Muscle of arm (tissue), 14 donors: ENCODE measurements at places on chromosomes 2 and 18.
A peak's percentile ranks its signal among the peaks of the same experiment; 100 is the strongest.

DNA sequence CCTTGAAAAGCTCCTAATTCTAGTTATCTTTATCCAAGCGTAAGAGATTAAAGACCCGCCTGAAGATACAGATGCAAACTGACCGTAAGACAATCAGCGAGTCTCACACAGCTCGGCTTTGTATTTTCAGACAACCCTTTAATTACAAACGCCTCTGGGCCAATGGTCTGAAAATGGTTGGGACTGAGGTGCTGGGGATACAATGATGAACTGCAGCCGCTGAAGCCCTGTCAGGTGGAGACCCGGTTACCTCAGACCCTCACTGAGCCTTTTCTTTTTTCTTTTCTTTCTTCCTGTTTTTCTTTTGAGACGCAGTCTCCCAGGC, 715 bp upstream of the CFAP36 start:
- DNase-seq: peak; percentile 4

- DNase-seq: no peak
Observed at GRCh38 chr2:5562426-5562825, 129.8 kb upstream of the SOX11 start.

- DNase-seq: no peak
Observed at GRCh38 chr2:63408530-63408929, 179.7 kb downstream of the WDPCP start.

DNA sequence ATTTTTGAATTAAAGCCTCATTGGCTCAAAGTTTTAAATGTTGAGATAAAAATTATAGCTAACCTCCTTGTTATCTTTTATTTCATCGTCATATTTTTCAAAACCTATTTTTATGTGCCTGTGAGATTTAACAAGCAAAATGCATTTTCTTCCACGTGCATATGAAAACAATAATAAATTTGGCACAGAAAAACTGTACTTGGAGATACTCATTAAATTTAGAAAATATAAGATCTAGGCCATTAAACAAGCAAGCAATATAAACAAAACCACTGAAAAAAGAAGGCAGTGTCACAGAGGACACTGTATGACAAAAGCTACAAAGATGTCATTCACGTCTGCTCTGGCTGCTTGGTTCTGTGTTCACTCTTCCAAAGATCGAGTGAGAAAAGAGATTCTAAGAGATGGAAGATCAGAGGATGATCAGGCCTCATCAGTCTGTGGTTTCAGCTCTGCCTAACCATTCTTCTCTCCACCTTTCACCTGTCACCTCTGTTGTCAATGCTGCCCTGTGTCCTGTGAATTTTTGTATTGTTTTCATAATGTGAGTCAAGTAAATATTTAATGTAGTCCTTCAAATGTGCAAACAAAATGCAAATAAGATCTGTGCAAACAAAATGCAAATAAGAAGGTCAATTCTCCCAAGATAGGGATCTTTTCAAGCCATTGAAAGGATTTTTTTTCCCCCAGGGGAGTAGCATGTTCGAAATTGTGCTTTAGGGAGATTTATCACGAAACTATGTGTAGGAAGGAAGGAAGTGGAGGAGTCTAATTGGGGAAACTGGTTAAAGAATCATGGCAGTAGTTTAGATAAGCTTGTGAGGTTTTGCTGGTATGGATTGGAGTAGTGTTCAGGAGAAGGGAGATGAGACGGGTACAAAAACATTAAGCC, 138.7 kb upstream of the RBMS1 start:
- no peak for DNase-seq

DNA sequence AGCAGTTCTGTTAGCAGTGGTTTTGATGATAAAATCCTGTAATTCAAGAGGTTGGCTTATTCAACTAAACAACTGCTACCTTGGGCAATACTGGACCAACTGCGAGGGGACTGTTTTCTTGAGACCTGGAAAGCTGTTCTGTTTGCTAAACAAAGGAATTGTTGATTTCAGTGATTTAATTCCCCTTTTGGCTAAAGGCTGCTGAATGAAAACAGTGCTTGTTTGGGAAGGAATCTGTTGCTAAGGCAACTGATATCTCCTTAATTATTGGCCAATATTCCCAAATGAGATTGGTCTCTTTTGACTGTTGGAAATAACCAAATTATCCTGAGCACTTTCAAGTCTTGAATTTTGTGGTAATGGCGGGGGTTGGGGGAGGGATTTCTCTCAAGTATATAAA, 136.8 kb downstream of the CAMKMT start:
- DNase-seq: no peak

GRCh38 chr2:17979707-17980106, 101.2 kb downstream of the KCNS3 start:
- no peak for DNase-seq

GRCh38 chr2:54161660-54162424, 46.4 kb downstream of the ACYP2 start:
- peak; percentile 39 for DNase-seq

GRCh38 chr2:216260629-216261028, 111.7 kb downstream of the MARCHF4 start:
- no peak for DNase-seq

- no peak for DNase-seq
Observed at GRCh38 chr2:109498906-109499305, 114.9 kb downstream of the SEPTIN10 start.

DNA sequence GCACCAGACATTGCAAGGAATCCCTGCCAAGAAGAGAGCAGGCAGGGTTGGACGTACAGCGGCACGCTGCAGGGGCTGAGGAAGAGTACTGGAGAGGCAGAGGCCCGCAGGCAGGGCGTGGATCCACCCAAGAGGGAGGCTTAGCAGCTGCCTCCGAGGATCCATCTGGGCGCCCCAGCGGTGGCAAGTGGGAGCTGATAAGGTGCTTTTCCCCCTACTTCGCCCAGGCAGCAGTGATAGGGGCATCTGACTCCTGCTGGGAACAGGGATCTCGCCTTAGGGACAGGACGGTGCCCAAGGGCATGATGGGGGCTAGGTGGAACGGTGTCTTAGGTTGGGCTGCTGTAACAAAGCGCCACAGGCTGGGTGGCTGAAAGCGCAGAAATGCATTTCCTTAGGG, 67.4 kb upstream of the HS6ST1 start:
- DNase-seq: no peak

DNA sequence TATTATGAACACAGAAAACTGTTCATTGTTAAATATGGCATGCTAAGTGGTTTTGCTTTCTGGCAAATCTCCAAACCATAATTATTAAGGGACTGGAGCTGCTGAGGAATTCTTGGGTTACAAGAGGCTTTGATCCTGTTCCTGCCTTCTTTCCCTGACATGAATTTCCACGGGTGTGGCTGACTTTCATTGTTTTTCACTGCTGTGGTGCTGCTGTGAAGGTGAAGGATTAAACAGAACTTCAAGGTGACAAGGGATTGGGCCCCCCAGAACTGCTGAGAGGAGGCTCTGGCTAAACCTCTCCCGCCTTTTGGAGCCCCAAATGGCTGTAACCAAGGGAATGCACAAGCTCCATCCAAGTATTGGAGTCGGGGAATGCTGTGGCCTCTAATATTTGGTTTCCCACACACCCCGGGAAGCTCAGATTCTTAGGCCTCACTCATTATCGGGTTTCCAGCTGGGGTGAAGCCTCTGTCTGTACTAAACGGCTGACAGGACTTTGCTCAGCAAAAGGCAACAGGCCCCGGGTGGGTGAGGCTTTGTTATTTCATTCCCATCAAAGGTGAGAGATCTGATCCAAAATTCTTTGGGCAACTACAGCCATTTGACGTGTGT, 29.0 kb upstream of the ZFP36L2 start:
- no peak for DNase-seq

GRCh38 chr2:201126308-201127151, 10.6 kb downstream of the CFLAR start:
- DNase-seq: no peak

GRCh38 chr2:18610090-18610489, 20.7 kb upstream of the NT5C1B start:
- no peak for DNase-seq

GRCh38 chr18:58727776-58728500, 56.7 kb downstream of the MALT1 start:
- no peak for DNase-seq

GRCh38 chr2:98532756-98533155, 75.6 kb downstream of the COA5 start:
- no peak for DNase-seq

GRCh38 chr2:16650287-16651249, 15.1 kb downstream of the CYRIA start:
- DNase-seq: no peak

GRCh38 chr2:207362716-207363115, 167.0 kb upstream of the CREB1 start:
- no peak for DNase-seq

GRCh38 chr2:145543155-145543554, 1023.2 kb upstream of the ZEB2 start:
- no peak for DNase-seq

DNA sequence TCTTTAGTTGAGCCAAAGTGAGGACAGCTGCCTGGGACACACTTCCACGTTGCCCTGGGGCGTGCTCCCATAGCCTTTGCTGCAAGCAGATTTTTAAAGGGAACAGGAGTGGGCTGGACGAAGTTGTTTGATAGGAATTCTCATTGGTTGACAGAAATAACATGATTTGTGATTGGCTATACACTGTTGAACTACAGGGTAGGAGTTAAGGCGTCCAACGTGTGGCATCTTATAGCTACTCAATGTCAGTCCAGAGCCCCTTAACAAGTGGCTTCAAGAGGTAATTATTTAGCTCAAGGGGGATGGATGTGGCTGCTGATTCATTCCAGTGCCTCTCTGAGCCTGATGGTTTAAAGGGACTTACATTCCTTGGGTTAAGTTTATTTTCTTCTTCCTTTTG, 65.5 kb downstream of the ACAA2 start:
- no peak for DNase-seq

DNA sequence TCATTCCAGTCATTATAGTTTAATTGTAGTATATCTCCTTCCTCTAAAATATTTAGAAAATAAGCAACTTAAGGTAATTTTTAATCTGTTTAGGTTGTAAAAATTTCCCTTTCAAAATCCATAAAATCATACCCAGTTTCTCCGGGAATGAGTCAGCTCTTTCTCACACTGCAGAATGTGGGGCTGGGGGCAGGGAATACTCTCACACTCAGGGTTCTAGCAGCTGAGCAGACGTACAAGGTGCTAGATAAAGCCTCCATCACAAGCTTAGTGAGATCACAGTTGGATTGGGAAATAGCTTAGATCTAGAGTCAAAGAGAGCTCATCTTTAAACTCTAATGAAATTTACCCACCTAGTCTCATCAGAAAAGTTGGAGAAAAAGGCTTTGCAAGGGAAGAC, 79.9 kb upstream of the FAM237A start:
- no peak for DNase-seq

GRCh38 chr2:18066066-18066465, 187.6 kb downstream of the KCNS3 start:
- no peak for DNase-seq

GRCh38 chr18:75157381-75157780, 51.6 kb downstream of the PTGR3 start:
- DNase-seq: no peak

- DNase-seq: peak; percentile 71
Observed at GRCh38 chr2:69224512-69224837, 162.6 kb downstream of the GFPT1 start.

DNA sequence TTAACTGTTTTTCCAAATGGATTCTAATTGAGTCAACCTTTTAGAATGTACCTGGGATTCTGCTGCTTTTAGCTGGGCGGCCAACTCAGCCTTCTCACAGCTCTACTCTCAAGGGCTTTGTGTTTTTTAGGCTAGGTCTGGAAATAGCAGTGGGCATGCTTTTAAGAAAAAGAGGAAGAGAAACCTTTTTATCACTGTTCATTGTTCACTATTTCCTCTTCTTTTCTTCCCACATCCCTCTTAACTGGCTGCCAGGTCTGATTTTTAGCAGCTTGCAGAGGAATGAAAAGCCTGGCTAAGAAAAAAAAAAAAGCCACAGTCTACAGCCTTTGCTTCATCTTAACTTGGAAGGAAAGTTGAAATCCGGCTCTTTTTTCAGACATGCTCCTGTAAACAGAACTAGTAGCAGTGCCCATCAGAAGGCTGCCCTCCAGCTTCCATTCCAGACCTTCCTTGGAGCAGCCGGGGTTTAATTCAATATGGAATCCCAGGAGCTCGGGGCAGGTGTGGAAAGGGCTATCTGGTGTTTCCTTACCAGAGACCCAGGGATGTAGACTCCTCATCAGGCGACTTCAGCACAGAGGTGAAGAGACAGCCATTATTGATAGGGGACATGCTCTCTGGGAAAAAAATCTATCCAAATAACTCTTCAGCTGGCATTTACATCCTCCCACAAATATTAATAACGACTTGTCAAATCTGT, 230.7 kb downstream of the MYO3B start:
- DNase-seq: no peak

GRCh38 chr2:65754219-65754618, 321.8 kb upstream of the SPRED2 start:
- DNase-seq: no peak

DNA sequence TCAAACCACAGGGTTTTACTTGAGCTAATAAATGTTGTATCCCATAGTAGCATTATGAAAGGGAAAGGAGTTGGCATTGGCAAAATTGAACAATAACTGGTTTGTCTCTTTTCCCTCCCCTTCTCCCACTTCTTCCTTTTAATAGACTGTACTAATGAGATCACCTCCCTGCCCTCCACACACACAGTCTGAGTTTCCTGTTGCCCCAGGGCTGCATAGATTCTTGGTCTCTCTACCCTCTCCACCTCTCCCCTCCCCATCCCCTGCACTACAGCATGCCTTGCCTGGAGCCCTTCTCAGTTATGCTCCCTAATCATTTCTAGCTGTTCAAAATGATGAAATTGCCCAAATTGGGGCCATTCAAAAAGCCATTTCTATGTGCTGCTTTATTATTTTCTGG, 37.2 kb upstream of the NEMP2 start:
- DNase-seq: no peak

- no peak for DNase-seq
Observed at GRCh38 chr2:76450024-76450475, 739.3 kb upstream of the GCFC2 start.

DNA sequence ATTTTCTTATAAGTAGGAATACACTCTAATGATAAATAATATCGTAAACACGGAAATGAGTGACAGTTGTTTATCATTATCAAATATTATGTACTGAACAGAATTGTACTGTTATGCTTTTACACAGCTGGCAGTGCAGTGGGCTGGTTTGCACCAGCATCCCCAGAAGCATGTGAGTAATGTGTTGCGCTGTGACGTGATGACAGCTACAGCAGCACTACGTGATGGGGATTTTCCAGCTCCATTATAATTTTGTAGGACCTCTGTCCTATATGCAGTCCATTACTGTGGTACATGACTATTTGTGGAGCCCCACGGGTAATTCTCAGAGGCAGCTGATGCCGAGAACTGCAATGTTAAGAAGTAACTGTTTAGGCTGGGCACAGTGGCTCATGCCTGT, 77.3 kb upstream of the ATG16L1 start:
- DNase-seq: no peak

DNA sequence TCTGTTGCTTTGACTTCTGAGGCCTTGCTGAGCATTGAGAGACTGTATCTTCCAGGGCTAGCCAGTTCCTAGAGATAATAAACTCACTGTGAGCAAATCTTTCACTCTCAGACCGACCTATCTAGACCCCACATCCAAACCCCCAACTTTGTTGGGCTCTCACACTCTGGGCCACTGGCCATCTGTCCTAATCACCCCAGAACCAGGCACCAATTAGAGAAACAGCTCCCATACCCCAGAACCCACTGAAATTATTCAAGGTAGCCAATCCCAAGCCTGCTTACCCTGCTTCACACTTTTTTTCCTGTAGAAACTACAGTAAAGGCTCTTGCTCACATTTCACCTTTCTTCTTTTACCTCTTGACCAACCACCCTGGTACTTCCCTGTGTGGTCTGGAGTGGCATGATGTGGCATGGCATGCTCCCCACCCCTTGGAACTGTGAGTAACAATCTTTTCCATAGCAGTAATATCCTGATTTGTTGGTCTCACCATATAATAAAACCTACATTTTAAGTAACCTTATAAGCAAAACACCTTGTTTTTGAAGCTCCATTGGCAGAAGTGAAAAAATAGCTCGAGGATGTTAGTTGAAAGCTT, 55.2 kb downstream of the ANKRD12 start:
- DNase-seq: no peak
